Osteoblast (primary cell): ENCODE measurements at places on chromosomes 11 and 22. TPM values are rescaled to one million over a fixed set of nuclear protein-coding genes. Genes with fewer than 3 reads are reported as not detected.

DNA sequence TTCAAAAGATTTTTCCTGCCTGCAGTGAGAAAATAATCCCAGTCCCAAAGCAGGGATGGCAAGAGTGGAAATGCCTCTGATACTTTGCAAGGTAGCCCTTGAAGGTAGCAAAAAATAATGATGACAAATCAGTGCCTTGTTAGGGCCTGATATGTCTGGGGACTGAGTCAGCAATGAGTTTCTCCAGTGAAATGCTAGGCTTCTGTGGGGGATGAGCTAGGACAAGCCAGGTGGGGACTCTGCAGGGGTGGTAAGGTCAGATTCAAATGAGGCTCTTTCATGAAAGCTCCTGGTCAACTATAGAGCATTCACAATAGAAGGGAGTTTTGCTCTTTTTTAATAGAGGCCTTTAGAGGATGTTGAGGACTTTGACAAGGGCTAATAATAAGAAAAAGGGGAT lies 77.7 kb downstream of the ME3 start:
- no peak for DNase-seq
- H3K4me3 ChIP-seq, result no peak overlapping the region
- H3K27me3 ChIP-seq, result no peaks in the 10 kb centered on the region
- peaks cover 24% of the 10 kb centered on the region for H3K4me1 ChIP-seq

- H3K27ac ChIP-seq, result no peak overlapping the region
- H3K4me1 ChIP-seq, result no peaks in the 10 kb centered on the region
- peaks cover 30% of the 10 kb centered on the region for H3K36me3 ChIP-seq
- no peaks in the 10 kb centered on the region for H3K27me3 ChIP-seq
- H3K4me3 ChIP-seq, result no peak overlapping the region
Observed at GRCh38 chr22:46686221-46687047, 51.6 kb downstream of the CERK start.

DNA sequence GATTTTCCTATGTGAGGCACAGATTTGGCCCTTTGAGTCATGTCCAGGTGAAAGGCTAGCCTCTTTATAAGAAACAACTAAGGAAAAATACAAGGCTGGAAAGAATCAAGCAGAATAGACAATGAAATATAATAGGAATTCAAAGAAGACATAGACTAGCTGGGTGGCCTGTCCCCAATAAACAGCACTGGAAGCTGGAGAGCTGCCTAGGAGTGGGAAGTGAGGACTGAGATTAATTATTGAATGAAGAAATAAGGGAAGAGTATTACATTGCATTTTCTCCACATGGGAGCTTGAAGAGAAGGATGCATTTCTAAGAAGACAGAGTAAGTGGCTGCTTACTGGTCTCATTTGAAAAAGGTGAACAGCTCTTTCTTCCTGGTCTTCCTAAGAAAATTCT lies 100.0 kb downstream of the CCDC34 start:
- H3K27me3 ChIP-seq, result no peaks in the 10 kb centered on the region
- no peak overlapping the region for H3K27ac ChIP-seq
- H3K4me3 ChIP-seq, result no peak overlapping the region

DNA sequence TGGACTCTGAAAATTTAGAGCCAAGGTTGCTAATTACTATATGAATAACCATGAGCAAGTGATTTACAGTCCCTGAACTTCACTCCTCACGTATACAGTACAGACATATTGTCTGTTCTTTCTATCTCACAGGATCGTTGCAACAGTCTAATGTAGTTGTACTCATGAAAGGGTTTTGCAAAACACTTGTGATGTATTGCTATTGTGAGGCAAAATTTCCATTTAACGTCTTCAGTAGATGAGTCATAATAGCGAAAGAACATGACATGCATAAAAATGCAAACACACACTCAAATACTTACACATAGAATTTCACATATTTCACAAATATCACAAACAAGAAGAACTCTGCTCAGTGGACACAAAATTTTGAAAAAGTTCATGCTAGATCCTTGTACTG lies 134.6 kb upstream of the TRPC6 start:
- no peaks in the 10 kb centered on the region for H3K27me3 ChIP-seq
- H3K27ac ChIP-seq, result no peak overlapping the region
- DNase-seq, result no peak
- no peaks in the 10 kb centered on the region for H3K36me3 ChIP-seq

GRCh38 chr11:134145715-134146114 lies 76.8 kb downstream of the JAM3 start:
- peaks cover 8% of the 10 kb centered on the region for H3K4me1 ChIP-seq
- H3K27ac ChIP-seq, result no peak overlapping the region
- no peak for DNase-seq

DNA sequence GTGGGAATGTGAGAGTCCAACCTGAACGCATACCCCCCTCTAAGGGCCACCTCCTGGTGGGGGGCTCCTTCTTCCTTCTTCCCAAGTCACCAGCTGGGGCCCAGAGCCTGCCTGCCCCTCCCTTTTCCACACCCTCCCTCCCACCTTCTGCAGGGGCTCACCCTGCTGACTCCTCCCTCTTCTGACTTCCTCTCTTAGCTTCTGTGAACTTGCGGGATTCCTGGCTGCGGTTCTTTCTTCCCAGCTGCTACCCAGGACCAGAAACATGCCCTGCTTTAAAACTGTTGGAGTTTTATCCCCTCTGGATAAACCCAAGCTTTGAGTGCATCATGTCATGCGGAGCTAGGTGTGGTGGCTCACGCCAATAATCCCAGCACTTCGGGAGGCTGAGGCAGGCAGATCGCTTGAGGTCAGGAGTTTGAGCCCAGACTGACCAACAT lies 10.2 kb downstream of the LRRC74B start:
- no peak for DNase-seq
- H3K27me3 ChIP-seq, result peaks cover 12% of the 10 kb centered on the region
- H3K27ac ChIP-seq, result no peak overlapping the region
- H3K4me3 ChIP-seq, result no peak overlapping the region
- H3K4me1 ChIP-seq, result no peaks in the 10 kb centered on the region

DNA sequence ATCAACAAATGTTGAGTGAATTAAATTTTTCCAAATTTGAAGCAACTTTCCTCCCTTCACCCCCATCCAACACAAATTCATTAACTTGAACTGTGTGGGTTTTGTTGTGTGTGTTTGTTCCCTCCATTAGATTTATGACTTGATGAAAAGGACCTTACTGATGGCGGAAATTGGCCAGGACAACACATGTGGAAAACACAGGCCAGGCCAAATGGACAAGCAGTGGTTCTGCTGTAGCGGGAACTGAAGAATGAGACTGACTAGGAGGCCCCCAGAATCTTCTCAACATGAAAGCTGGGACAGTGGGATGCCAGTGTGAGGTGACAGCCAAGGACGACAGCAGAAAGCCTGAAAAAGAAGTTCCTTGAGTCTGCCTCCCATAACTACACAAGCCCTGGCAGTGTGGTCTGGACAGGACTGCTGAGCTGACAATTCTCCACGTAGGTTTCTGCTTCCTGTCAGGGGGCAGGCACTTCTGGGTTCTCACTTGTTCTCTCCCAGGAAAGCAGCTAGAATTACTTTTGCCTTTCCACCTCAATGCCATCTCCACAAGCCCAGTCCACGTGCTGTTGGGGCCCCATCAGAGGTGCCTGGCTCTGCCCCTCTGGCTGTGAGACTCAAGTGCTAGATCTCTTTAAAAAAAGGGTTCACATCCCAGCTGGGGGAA lies 94.3 kb downstream of the ETS1 start:
- no peak overlapping the region for H3K4me3 ChIP-seq
- peaks cover 74% of the 10 kb centered on the region for H3K4me1 ChIP-seq
- peaks cover 19% of the 10 kb centered on the region for H3K36me3 ChIP-seq
- DNase-seq, result no peak
- peak overlapping the region; percentile 63 for H3K27ac ChIP-seq

DNA sequence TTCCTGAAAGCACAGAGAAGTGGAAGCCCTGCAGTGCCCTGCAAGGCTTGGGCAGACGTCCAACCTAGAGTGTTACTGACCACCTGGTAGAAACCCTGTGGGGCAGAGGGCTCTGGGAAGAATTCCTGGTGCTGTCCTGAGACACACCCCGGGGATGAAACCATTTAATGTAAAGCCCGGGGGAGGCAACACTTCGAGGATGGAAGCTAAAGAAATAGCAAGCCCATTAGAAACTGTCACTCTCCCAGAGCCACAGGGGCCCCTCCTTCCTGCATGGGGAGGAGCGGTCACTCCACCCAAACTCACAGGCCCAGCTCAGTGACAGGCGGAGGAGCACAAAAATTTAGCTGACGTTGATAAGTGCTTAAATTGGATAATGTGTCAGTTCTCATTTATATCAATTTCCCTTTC lies 57.6 kb downstream of the NRXN2 start:
- peak; percentile 55 for DNase-seq
- H3K27ac ChIP-seq, result no peak overlapping the region
- H3K4me1 ChIP-seq, result peaks cover 13% of the 10 kb centered on the region
- H3K27me3 ChIP-seq, result peaks cover 24% of the 10 kb centered on the region
- no peaks in the 10 kb centered on the region for H3K36me3 ChIP-seq

DNA sequence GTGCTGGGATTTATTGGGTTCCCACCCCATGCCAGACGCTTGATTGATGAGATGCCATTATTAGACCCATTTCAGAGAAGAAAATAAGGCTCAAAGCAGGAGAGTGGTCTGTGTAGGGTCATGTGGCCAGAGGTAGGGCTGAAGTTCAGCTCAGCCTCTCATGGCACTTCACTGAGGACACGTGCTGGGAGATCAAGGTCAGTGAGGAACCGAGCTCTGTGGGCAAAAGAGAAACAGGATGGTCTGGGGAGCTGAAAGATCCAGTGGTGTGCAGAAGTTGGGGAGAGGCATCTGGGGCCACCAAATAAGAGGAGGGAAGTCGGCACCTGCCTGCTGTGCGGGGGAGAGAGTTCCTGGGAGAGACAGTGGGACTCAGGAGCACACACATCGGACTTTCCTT lies 19.6 kb downstream of the RHOD start:
- H3K27me3 ChIP-seq, result no peaks in the 10 kb centered on the region
- H3K36me3 ChIP-seq, result no peaks in the 10 kb centered on the region

- H3K27me3 ChIP-seq, result peaks cover 6% of the 10 kb centered on the region
- H3K27ac ChIP-seq, result no peak overlapping the region
- no peak for DNase-seq
- no peak overlapping the region for H3K4me3 ChIP-seq
- no peaks in the 10 kb centered on the region for H3K36me3 ChIP-seq
- no peaks in the 10 kb centered on the region for H3K4me1 ChIP-seq
Observed at GRCh38 chr22:23115369-23115768, 26.4 kb downstream of the RSPH14 start.

DNA sequence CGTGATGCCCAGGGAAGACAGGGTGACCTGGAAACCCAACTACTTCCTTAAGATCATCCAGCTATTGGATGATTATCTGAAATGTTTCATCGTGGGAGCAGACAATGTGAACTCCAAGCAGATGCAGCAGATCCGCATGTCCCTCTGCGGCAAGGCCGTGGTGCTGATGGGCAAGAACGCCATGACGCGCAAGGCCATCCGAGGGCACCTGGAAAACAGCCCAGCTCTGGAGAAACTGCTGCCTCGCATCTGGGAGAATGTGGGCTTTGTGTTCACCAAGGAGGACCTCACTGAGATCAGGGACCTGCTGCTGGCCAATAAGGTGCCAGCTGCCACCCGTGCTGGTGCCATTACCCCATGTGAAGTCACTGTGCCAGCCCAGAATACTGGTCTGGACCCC lies 43.5 kb upstream of the DAGLA start:
- no peaks in the 10 kb centered on the region for H3K36me3 ChIP-seq
- DNase-seq, result no peak
- no peaks in the 10 kb centered on the region for H3K27me3 ChIP-seq
- no peak overlapping the region for H3K27ac ChIP-seq

DNA sequence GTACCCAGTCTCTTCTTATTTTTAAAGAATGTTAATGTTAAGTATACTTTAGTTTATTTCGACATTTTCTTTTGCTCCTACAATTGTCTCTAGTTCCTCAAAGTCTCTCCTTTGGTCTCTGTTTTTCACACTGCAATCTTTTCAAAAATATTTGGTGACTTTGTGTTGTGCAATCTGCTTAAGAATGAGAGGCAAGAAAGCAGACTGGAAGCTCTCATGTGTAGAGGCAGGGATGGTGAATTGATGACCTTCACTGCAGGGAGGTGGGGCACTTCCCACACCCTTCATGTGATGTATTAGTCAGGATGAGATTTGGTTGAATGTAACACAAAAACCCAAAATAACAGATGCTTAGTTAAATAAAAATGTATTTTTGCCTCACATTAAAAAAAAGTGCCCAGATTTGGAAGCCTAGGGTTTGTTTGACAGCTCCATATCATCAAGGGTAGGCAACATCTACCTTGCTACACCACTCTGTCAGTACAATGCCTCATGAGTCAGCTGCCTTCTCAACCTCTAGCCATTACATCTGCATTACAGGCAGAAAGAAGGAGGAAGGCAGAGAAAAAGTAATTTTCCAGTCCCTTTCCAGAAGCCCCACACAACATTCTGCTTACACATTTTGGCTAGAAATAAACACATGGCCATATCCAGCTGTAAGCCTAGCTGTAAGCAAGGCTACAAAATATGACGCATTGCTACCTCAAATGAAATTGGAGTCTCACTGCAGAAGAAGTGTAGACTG lies 3.8 kb upstream of the MMP27 start:
- no peak overlapping the region for H3K4me3 ChIP-seq
- no peaks in the 10 kb centered on the region for H3K36me3 ChIP-seq
- DNase-seq, result no peak
- H3K4me1 ChIP-seq, result no peaks in the 10 kb centered on the region

- H3K27ac ChIP-seq, result no peak overlapping the region
- no peaks in the 10 kb centered on the region for H3K36me3 ChIP-seq
- H3K4me3 ChIP-seq, result no peak overlapping the region
- no peaks in the 10 kb centered on the region for H3K27me3 ChIP-seq
- DNase-seq, result no peak
Observed at GRCh38 chr11:119404872-119405271, 18.1 kb downstream of the THY1 start.

DNA sequence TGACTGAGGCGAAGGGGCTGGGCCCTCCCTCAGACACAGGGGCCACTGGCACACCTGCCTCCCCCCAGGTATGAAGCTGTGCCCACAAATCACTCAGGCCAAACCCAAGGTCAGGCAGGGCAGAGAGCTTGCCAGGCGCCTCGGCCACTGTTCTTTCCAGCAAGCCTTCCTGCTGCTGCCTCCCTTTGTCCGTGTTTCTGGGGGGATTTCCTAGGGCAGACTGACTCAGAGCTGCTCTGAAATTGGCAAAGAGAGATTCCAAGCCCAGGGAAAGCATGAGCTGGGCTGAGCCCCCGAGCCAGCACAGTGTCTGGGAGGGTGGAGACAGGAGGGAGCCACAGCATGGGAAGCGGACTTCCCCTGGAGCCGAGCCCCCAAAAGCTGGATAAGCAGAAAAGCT lies 33.2 kb downstream of the PPP2R1B start:
- H3K4me1 ChIP-seq, result peaks cover 81% of the 10 kb centered on the region
- DNase-seq, result peak; percentile 91
- H3K4me3 ChIP-seq, result no peak overlapping the region
- H3K36me3 ChIP-seq, result no peaks in the 10 kb centered on the region

GRCh38 chr11:104946907-104947306 lies 21.5 kb downstream of the CASP4 start:
- no peaks in the 10 kb centered on the region for H3K4me1 ChIP-seq
- H3K4me3 ChIP-seq, result no peak overlapping the region
- no peaks in the 10 kb centered on the region for H3K27me3 ChIP-seq
- peaks cover 49% of the 10 kb centered on the region for H3K36me3 ChIP-seq
- no peak for DNase-seq

- H3K36me3 ChIP-seq, result no peaks in the 10 kb centered on the region
- DNase-seq, result peak; percentile 80
- H3K4me3 ChIP-seq, result no peak overlapping the region
- H3K27ac ChIP-seq, result no peak overlapping the region
- H3K27me3 ChIP-seq, result no peaks in the 10 kb centered on the region
Observed at GRCh38 chr11:30107899-30108298, 91.1 kb upstream of the KCNA4 start.

The ZDHHC24 gene
- 9.4 and 10.5 TPM in 2 replicates for total RNA-seq

The MS4A7 gene
- total RNA-seq, result under 0.01 and 0.36 TPM in 2 replicates

The POU2F3 gene
- under 0.01 TPM in 1 of 2 replicates, not detected in the other for total RNA-seq

The ME3 gene
- total RNA-seq, result 70.9 and 73.4 TPM in 2 replicates

The ZNF280B gene
- 1.1 and 1.5 TPM in 2 replicates for total RNA-seq

The SLC25A17 gene
- total RNA-seq, result 16.3 and 17.7 TPM in 2 replicates

The GRM5 gene
- total RNA-seq, result not detected in 2 replicates

The RAB38 gene
- 0.59 and 1.1 TPM in 2 replicates for total RNA-seq

The RIC8A gene
- total RNA-seq, result 128 and 134 TPM in 2 replicates
